ENCODE measurements at places on chromosomes 3 and 15.

DNA sequence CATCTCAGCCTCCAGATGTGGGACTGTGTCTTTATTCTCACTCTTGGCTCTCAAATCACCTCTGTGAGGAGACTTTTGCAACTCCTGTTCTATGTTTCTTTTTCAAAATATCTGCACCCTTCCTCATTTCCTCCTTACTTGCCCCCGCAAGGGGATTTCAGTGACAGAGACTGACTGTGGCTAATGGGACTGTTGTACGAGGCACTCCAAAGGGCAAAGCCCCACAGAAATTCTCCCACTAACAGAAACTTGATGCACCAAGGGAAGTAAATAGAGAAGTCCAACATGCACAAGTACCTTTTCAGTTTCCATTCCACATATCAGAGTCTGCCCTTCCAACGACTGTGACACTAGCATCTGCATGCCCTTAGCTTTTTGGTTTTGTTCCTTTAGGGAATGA, 69.7 kb downstream of the LRRK1 start:
- no peak for DNase-seq

DNA sequence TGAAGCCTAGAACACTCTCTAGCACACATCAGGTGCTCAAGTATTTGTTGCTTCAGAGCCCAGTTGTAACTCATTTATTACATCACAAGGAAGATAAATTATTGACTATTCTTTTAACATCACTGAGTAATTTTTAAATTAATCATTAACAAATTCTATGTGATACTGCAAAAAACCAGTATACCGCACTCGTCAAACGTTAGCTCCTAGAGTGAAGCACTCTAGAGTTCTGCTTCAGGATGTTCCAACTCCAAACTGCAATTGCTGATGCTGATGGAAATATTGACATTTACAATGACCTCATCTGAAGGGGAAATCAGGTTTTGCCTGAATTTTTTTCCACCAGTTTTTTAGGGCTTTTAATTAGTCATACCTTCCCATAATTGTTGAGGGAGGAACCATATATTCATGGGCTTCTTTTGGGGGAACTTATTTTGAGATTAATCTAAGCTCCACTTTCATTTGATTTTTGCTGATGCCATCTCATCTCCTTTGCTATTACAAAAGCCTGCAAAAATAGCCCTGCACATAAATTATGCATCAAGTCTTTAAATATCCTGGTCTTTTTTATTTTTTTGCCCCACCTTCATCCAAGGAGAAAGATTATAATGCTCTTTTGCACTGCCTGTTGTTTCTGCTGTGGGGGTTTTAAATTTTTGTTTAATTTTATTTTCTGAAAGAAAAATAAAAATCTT, 123.0 kb upstream of the STAC start:
- no peak for DNase-seq

- no peak for DNase-seq
These were observed 2.2 kb downstream of the ZNF592 start for GRCh38 chr15:84750583-84751092.

DNA sequence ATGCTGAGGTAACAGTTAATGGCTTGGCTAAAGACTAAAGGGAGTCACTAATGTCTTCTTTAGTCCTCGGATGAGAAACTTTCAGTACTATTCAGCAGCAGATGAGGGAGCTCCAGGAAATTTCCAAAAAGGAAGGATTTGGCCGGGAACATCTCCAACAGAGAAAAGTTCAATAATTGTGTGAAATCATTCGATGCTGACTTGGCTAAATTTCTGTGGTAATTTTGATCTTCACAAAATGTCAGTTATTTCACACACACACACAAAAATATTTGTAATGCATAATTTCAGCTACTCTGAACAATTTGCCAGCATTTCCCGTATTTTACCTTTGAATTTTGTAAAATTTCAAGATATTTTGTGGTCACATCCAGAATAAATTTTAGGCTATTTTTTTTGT, 462.8 kb upstream of the MDFIC2 start:
- DNase-seq: no peak

- no peak for DNase-seq
These were observed 30.0 kb downstream of the SLC6A11 start for GRCh38 chr3:10845839-10846656.

DNA sequence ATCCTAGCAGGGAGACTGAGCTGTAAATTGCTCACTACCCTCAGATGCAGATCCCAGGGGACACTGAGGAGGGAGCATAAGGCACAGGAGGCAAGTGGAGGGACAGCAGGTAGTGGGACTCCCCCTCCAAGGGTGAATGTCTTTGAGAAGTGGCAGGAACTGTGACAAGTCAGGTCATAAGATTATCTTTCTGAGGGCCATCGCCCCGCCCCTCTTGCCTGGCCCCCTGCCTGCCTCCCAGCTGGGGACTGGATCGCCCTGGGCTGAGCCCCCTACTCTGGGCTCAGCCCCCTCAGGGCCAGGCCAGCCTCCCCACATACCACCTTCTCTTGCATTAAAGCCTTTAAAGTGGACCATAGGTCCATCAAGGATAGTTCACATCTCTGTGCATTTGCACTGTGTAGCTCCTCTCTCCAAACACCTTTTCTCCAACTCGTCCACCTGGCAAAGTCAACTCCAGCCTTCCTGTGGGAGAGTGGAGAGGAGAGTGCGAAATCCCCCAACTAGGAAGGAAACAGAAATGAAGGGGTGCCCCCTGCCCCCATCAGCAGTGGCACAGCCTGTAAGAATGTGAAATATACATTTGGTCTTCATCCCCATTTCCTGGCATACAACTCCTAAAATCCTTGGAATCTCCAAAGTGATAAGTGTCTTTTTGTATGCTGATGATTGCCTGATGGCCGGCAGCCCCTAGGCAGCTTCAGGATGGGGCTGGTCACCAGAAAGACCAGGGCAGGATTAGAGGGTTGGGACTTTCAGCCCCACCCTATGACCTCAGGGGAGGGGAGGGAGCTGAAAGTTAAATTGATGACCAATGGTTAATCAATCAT, 14.7 kb downstream of the PIF1 start:
- DNase-seq: no peak

- no peak for DNase-seq
These were observed 479.1 kb downstream of the ZBBX start for GRCh38 chr3:166900866-166901577.

DNA sequence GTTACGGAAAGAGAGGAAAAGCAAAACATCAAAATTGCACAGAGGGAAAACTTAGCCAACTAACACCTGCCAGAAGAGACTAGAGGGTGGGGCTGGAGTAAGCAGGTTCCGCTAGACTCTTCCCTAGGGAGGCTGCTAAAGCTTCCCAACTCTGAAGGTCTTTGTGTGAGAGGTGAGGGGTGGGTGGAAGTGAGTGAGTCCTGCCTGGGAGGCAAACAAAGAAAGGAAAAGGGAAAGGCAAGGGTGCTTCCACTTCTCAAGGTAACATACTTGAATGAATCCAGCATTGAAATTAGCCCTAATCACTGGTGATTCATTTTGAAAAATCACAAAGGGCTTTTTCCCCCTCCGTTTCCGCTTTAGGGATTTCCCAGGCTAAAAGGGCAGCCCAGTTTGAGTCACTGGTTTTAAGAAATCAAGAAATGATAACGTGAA, 220.5 kb upstream of the ADAMTS9 start:
- no peak for DNase-seq

DNA sequence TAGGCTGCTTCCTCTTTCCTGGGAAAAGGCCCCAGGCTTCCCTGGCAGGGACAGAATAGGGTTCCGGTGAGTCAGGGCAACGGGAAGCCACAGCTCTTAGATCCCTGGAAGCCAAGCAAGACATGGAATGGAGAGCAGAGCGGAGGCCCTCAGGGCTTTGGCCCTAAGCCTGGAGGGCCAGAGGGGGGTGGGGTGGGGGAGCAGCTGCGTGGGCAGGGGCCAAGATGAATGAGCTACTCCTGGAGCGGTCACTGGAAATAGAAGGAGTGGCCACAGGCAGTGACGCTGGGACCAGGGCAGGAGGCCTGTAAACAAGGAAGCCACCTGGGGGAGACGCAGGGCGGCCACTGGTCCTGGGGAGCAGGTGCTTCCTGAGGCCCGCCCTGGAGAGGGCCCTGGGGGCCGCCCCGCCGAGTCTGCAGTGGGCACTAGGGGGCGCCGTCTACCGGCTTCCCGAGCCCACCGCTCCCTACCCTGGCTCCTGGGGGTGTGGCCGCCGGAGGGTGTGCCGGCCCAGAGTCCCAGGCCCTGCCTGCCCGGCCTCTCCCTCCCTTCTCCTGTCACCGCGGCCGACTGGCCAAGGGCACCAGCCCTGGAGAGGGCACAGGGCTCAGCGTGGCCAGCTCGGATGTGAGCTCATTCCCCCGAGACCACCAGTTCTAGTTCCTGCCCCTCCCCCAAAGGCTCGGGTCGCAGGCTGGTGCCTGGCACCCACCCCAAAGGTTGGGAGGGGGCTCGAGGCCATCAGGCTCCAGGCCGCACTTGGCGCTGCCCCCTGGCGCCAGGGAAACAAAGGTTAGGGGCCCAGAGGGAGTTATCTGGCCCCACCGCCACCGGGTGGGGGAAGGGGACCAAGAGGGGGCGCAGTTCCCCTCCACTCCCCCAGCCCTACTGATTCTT, 12.1 kb downstream of the VPS18 start:
- no peak for DNase-seq

DNA sequence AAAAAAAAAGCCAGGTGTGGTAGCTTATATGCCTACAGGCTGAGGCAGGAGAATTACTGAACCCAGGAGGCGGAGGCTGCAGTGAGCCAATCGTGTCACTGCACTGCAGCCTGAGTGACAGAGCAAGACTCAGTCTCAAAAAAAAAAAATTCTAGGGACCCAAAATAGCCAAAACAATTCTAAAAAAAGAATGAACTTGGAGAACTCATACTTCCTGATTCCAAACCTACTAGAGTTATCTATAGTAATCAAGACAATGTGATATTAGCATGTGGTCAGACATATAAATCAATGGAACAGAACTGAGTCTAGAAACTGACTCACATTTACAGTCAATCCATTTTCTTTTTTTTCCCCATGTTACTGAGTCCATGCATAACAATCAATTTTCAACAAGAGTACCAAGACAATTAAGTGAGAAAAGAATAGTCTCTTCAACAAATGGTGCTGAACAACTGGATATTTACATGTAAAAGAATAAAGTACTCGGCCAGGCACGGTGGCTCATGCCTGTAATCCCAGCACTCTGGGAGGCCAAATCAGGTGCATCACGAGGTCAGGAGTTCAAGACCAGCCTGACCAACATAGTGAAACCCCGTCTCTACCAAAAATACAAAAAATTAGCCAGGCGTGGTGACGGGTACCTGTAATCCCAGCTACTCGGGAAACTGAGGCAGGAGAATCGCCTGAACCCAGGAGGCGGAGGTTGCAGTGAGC, 11.9 kb downstream of the PRKAR2A start:
- no peak for DNase-seq

DNA sequence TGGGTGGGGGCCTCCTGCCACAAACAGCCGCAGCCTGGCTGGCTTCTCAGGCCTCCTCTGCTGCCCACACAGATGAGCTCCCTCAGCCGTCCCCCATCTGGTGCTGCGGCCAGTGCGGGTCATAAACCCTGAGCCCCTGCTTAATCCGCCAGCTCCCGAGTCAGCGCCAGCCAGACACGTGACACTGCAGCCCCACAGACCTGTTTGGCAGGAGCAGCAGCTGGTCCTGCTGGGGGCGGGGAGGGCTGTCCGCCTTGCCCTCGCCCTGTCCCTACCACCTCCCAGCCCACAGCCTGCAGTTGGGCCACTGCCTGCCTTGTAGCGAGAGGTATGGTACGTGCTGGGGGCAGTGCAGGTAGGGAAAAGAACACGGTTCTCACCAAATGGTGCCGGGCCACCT, 86.2 kb downstream of the IQSEC1 start:
- DNase-seq: no peak

GRCh38 chr3:126664591-126665214, 9.8 kb upstream of the TXNRD3 start:
- DNase-seq: no peak

DNA sequence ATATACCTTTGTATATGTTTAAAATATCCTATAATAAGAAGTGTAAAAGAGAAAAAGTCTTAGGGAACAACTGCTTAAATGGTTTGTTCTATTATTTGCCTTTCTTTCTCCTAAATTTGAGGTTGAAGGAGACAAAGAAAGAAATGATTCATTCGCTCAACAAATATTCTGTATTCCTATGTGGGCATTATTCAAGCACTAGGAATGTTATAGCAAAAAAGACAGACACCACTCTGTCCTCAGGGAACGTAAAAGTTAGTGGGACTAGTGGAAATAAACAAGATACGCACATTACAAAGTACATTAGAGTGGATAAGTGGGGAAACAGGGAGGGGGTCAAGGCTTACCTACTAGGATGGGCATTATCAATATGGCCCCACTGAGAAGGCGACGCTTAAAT, 332.2 kb downstream of the LPP start:
- no peak for DNase-seq

GRCh38 chr15:98418122-98418521, 230.2 kb upstream of the IGF1R start:
- DNase-seq: no peak

DNA sequence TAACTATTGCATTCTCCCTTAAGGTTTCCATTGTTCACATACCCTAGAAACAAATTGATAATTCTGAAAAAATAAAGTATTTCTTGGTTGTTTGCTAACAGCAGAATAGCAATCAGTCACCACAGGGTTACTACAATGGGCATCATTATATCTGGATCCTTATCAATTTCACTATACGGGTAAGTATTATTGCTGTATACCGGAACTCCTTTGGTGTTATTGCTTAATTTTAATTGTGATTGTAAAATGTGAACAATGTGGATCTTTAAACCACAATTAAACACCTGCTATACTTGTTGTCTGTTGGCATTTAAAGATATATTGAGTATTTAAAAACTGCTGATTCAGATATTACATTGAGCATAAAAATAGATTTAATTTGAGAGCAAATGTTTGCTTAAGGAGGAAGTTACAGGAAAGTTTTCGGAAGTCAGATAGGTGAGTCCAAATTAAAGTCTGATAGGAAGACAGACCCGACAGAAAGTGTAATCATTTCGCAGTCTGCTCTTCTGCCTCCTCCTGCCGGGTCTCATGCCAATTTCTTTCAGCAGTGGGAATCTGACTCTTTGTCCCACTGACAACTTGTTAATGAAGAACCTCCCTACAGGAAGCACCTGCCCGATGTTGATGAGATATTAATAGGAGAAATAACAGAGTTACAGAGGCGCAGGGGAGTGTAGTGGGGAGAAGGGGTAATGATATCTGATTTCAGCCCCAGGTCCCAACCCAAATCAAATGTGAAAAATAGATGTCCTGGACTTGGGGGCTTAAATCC, 169.7 kb upstream of the TBC1D5 start:
- no peak for DNase-seq

DNA sequence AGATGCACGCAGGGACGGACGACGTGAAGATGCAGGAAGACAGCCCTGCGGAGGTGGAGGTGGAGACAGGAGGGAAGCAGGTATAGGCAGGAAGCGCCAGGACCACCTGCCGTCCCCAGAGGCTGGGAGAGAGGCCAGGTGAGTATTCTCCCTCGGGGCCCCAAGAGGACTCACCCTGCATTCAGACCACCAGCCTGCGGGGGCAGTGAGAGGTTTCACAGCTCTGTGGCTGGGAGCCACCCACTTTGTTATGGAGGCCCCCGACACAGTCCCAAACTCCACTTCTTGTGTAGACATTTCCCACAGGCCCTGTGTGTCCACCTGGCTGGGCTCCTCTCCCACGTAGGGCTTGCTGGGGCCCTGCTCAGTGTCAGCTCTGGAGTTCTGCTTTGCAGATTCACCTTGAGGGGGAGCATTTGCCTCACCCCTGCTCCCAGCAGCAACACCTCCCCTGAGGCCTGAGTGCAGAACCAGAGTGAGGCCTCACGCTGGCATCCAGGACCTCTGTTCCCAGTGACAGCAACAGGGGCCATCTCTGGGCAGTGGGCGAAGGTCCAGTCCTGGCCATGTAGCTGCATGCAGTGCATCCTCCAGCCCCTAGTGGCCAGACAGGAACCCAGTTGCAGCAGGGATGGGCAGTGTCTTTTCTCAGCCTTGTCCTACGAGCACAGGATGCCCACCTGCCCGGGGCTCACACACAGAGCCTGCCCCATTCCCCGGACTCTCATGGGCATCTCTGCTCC, 119.4 kb upstream of the IQSEC1 start:
- DNase-seq: no peak

All from non-pigmented ciliary epithelial cell (primary cell).